GM04504 (cell line): ENCODE measurements at places on chromosomes 7 and 10.

DNA sequence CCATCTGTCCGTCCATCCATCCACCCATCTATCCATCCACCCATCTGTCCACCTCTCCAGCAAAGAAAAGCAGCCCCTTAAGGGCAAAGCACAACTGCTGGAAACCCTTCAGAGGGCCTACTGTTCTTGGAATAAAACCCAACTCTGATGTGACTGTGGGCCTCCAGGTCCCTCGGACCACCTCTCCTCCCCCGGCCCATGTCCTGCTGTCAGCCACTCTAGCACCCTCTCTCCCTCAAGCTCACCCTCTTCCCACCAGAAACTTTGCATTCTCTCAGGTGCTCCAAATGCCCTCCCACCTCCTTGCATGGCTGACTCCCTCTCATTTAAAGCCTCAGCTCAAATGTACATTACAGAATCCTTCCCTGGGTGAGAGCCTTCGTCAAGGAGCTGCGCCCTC, 110.3 kb downstream of the ARHGAP22 start:
- no peak for DNase-seq

- DNase-seq = no peak
Observed at GRCh38 chr10:7944215-7944480, 110.3 kb upstream of the GATA3 start.

DNA sequence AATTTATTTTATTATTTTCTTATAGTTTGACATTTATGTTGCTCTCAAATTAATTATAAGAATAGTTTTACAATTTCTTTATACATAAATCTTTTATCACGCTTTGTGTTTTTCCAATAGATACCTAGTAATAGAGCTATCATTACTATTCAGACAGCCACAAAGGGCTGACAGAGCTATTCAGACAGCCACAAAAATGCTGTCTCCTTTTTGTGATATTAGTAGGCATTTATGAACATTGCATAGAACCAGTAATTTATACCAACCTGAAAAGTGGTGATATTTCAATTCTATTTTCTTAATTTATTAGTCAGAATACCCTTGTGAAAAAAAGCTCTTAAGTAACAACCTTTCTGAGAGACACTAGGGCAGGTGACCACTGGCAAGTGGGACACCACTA, 34.2 kb upstream of the IGFBP3 start:
- no peak for DNase-seq

DNA sequence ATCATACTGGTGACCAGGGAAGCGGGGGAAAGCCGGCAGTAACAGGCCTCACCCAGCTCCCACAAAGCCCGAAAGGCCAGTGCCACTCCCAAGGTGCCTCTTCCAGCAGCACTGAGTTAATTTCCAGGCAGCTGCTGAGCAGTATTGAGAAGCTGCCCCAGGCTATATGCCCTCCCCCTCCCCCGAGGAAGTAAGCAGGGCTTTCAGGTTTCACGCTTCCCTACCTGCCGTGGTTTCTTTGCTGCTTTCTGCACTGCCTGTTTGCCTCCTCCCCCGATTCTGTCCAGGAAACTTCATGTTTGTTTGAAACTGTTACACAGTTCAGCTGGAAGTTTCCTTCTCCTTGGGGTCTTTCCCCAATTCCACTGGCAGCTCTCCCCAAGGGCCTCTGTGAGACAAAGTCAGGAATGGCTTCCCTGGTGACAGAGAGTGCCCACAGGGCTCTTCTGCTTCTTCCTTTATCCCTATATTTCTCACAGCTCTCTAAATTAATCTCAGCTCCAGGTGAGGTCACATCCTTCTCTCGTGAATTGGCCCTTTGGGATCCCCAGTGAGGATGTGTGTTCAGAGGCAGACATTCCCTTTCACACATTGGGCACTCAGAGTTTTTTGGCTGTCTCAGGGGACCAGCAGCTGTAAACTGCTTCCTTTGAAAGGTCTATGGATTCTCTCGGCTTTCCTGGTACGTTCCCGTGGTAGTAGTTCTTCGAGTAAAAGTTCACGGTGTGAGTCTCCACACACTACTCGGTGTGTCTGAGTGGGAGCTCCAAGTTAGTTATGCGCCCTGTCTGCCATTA, 19.4 kb downstream of the C1GALT1 start:
- no peak for DNase-seq

DNA sequence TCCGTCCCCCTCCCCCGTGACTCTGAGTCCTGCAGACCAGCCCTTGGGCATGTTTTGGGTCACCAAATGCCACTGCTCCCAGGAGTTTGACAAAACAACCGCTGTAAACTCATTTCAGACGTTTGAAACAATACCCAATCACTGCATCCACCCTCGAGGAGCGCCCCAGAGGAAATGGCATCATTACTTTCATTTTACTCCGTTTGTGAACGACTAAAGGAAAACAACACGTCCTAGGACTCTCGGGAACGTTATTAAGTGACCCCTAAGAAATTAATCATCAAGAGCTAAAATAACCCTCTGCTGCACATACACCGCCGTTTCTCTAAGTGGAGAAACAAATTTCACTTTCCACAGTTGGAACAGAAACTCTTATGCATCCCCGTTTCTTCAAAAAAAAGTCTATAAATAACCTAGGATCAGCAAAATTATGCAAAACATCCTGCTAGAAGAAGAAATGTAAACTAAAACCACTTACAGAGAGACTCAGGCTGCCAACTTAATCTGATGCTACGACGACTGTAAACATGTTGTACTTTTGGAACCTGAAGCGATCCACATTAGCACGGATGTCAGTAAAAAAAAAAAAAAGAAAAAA, 109.9 kb upstream of the EFCAB10 start:
- DNase-seq = peak; percentile 11

DNA sequence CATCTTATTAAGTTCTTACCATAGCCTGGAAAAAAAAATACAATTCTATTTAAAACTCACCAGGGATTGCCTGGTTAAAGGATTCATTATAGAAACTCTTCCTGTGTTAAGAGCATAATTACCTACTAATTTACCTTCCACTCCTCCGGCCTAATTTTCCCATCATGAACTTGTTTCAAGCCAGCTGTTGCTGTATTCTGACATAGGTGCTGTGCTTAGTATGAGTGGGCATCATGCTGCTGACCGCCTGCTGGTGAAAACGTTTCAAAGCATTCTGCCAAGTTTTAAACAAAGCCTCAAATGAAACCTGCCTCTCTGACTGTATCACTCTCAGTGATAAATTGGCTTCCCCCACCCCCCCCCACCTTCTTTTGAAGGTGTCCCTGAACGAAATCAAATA, 47.8 kb upstream of the KCNMA1 start:
- no peak for DNase-seq
